ENCODE measurements at places on chromosomes 1 and 21. TPM values are rescaled to one million over a fixed set of nuclear protein-coding genes. Genes with fewer than 3 reads are reported as not detected.

Gene ABCB10
- 14.9 TPM for total RNA-seq

Gene GDAP2
- 29.7 TPM for total RNA-seq

Gene LAX1
- not detected for total RNA-seq

DNA sequence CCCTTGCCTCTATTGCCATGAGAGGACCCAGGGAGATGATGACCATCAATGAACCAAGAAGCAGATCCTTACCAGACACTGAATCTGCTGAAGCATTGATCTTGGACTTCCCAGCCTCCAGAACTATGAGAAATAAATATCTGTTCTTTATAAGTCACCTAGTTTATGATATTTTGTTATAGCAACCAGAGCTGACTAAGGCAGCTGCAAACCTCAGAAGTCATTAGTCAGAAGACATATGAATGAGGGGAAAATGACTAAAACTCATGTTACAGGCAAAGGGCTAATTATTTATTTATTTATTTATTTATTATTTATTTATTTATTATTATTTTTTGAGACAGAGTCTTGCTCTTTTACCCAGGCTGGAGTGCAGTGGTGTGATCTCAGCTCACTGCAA lies 321.1 kb downstream of the TGFB2 start:
- H3K36me3 ChIP-seq, result no peaks in the 10 kb centered on the region
- no peaks in the 10 kb centered on the region for H3K27me3 ChIP-seq
- H3K4me1 ChIP-seq, result no peaks in the 10 kb centered on the region
- DNase-seq, result peak; percentile 52

GRCh38 chr1:14262637-14263036 lies 335.8 kb upstream of the KAZN start:
- no peak overlapping the region for H3K27ac ChIP-seq
- DNase-seq, result no peak
- H3K36me3 ChIP-seq, result no peaks in the 10 kb centered on the region
- H3K4me3 ChIP-seq, result no peak overlapping the region
- no peaks in the 10 kb centered on the region for H3K4me1 ChIP-seq
- H3K27me3 ChIP-seq, result no peaks in the 10 kb centered on the region

DNA sequence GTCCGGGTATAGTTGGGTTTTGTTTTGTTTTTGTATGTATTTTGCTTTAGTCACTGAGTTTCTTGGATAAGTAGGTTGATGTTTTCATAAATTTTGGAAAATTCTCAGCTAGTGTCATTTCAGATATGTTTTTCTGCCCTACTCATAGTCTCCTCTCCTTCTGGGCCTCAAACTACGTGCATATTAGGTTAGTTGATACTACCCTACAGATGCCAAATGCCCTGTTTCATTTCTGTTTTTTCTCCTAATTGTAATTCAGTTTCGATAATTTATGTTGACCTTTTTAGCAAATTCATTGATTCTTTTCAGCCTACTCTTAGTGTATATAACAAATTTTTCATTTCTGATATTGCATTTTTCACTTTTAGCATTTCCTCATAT lies 268.6 kb upstream of the RGS18 start:
- no peak overlapping the region for H3K4me3 ChIP-seq
- H3K36me3 ChIP-seq, result no peaks in the 10 kb centered on the region
- H3K4me1 ChIP-seq, result no peaks in the 10 kb centered on the region
- no peak for DNase-seq
- H3K27ac ChIP-seq, result no peak overlapping the region

GRCh38 chr21:39106881-39107462 lies 76.3 kb downstream of the PSMG1 start:
- no peak overlapping the region for H3K4me3 ChIP-seq
- no peaks in the 10 kb centered on the region for H3K36me3 ChIP-seq
- H3K4me1 ChIP-seq, result peaks cover 6% of the 10 kb centered on the region
- no peaks in the 10 kb centered on the region for H3K27me3 ChIP-seq

DNA sequence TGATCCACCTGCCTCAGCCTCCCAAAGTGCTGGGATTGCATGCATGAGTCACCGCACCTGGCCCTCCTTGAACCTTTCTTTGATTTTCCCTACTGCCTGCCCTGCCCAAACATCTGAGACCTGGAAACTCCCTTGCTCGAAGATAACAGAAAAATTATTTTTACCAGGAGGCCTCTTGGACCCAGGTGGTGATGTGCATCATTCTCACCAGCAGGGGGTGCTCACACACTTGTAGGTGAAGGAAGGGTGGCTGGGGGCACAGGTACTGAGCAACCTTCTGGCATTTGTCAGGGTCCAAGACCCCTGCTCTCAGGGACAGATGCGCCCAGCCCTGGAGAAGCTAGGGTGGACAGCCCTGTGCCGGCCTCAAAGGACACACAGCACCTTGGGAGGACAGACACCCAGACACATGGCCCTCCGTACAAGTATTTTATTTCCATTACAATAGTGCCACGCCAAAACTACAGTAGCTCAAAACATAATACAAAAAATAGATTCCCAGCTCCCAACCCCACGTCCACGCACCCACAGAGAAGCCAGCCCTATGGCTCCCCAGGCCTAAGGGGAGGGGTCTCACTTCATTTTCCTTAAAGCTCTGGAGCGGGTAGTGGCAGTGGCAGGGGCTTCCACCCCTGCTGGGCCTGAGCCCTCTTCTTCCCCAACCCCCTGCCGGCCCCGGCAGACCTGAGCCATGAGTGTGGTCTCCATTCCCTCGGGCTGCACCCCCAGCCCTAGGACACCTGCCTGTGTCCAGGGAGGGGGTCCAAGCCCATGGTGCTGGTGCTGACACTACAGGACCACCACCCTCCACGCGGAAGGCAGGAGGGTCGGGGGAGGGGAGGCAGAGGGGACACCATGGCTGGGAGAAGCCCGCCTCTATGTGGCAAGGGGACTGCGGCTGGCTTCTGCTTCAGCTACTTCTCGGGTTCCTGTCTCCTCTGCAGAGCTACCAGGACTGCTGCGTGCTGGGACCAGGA lies 40.4 kb upstream of the EIF4G3 start:
- H3K4me3 ChIP-seq, result no peak overlapping the region
- peaks cover 2% of the 10 kb centered on the region for H3K4me1 ChIP-seq
- no peak overlapping the region for H3K27ac ChIP-seq
- no peaks in the 10 kb centered on the region for H3K27me3 ChIP-seq
- H3K36me3 ChIP-seq, result peaks cover 29% of the 10 kb centered on the region

DNA sequence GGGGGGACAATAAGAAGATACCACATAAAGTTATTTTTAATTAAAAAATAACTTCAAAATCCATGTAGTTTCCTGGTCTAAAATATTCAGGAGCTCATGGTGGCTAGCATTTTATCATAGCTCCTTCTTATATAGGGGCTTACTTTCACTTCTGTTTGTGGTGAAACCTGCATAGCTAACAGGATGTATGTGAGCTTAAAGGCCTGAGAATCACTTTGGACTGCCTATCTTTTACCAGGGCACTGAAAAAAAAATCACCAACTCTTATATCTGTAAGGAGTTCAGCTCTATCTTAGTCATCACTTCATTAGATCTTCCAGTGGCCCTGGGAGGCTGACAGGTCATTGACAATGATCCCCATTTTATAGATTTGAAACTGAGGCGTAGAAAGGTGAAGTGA lies 21.3 kb downstream of the UROD start:
- H3K4me3 ChIP-seq, result no peak overlapping the region
- no peaks in the 10 kb centered on the region for H3K4me1 ChIP-seq
- H3K27ac ChIP-seq, result no peak overlapping the region
- DNase-seq, result no peak

DNA sequence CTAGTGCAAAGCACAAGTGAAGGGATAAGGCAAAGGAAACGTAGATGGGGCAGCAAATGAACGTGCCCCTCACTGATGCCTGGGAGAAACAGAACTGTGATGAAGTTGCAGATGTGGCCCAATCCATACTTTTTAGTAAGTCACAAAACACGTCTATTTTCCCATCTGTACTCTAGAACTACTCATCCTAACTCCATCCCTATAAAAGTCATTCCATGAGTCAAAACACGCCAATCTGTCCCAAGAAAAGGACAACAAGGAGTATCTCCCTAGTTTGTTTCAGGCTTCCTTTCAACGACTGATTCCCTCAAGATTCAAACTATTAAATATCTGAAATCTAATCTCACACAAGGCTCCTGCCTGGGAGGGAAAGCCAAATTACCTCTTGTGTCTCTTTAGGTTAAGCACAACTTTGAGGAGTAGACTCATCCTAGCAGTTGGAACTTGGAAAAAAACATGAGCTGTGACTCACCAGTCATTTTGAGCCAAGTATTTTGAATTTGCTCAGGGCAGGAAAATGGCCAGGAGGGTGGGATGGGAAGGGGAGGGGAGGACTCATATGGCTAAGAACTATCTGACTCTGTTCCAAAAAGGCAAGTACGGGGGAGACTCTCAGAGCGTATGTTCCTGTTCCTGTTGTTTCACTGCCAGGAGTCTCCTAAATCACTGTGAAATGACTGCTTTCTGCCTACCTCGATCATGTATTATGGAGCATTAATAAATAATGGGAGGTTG lies 214.5 kb upstream of the CAMK1G start:
- H3K36me3 ChIP-seq, result no peaks in the 10 kb centered on the region
- peak; percentile 97 for DNase-seq
- H3K27me3 ChIP-seq, result no peaks in the 10 kb centered on the region
- H3K4me1 ChIP-seq, result peaks cover 6% of the 10 kb centered on the region
- no peak overlapping the region for H3K4me3 ChIP-seq

- H3K4me3 ChIP-seq, result no peak overlapping the region
- H3K4me1 ChIP-seq, result no peaks in the 10 kb centered on the region
- no peak overlapping the region for H3K27ac ChIP-seq
- no peaks in the 10 kb centered on the region for H3K27me3 ChIP-seq
These were observed 21.9 kb downstream of the KIAA1614 start for GRCh38 chr1:180934563-180934962.
